ENCODE measurements at places on chromosomes 7 and 10.

- DNase-seq, result no peak
Observed at GRCh38 chr10:70579234-70580002, 23.1 kb downstream of the PRF1 start.

DNA sequence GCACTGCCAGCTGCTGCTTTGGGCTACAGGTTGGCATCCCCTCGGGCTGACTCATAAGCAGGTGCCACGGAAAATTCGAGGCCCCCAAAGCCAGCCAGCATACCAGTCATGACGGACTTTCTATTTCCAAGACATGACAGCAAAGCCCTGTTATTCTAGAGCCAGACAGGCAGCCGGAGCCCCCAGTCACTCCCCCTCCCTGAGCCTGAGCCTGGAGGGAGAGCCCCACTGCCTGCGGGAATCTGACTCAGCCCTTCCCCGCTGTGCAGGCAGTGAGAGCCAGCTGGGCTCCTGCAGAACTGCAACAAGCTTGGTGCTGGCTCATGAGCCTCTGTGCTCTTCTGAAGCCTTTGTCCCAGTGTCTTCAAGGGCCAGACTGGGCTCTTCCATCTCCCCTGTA, 15.8 kb downstream of the BTBD16 start:
- DNase-seq, result no peak

- DNase-seq, result no peak
Observed at GRCh38 chr7:2209961-2210323, 22.8 kb downstream of the MAD1L1 start.

DNA sequence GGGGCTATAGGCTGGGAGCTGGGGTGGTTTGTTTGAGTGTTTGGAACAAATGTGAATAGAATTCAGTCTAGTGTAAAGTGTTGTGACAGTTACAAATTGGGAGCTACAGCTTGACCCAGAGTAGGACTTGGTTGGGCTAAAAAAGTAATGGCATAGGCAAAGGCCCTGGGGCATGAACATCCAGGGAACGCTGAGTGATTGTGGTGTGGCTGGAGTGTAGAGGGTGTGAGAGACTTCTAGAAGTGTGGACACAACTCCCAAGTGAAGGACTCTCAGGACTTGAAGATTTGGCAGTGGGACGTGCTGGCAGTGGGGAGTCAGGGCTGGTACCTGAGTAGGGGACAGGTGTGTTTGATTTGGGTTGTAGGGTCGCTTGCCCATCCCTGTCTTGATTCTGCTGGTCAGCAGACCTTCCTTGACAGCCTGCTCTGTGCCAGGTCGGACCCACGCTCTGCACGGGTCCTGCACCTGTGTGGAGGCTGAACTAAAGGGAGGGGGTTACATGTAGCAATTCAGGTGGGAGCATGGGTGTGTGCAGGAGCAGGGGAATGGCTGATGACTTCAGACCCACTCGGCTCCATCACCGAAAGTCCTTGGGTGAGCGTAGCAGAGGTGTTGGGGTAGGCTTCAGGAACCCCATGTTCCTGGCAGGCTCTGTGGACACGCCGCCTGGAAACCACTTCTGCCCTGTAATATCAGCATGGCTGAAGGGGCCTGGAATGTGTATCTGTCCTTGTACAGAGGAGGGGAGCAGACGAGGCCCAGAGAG, 43.3 kb downstream of the ZMIZ1 start:
- DNase-seq, result no peak

DNA sequence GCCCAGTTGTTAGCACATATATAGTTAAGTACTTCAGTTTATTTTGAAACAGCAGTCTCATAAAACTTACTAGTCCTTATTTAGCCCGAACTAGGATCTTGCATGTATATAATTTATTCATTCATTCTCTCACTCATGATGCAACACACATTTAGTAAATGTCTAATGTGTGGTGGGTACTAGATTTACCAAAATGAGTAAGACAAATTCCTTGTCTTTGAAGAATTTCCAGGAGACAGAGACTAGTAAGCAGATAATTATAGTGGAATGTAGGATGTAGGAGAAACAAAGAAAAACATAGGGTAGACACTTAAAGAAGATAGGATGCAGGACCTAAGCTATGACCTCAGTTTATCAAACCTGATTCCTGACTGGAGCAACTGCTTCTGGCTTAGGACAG, 120.2 kb upstream of the AMPH start:
- DNase-seq, result no peak

- no peak for DNase-seq
Observed at GRCh38 chr10:84789026-84789425, 460.6 kb downstream of the CCSER2 start.

- peak; percentile 70 for DNase-seq
Observed at GRCh38 chr7:18086165-18087025, 58.7 kb upstream of the PRPS1L1 start.

DNA sequence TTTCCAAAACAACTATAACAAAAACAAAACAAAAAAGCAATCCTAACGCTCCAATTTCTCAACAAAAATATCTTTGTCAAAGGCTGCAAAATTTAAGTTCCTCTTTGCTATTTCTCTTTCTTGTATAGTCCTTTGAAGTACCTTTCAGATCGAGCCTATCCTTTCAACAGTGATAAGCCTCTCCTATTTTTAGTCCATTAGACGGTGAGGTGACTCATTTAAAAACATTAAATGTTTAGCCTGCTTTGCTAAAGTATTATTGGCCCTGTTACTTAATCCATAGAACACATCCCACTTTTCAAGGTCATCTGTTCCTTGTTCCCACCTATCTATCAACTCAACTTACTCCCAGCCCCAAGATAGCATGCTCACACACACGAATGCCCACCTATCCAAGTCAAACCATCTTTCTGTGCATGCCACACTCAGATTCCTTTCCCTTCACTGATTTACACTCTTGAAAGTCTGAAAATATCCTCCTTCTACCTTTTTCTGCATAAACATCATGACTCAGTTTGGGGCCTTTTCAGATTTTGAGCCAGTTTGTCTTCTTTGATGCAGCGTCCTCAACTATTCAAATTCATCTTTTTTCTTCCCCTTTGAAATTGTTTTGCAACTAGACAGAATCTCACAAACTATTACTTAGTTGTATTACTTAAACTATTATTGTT, 224.9 kb upstream of the TMEM229A start:
- DNase-seq, result no peak
